ENCODE measurements at places on chromosomes 3 and 15.

DNA sequence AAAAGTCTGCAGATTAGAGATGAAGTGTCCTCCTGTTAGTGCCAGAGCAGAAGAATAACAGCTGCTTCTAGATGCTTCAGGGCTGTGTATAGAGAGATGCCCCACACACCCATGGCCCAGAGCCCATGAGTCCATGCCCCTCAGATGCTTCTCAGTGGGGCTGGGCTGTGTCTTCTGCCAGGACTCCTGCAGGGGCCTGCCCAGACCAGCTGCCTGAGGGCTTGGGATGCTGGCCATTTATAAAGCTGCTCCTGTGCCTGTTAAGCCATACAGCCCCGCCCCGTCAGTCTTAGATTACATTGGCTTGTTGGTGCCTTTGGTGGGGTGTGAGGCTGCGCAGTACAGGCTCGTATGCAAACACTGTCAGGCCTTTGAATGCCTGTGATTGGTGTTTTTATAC is 318.0 kb upstream of the CTDSPL start:
- no peak for DNase-seq

GRCh38 chr3:159634483-159634882 is 354.2 kb upstream of the IL12A start:
- DNase-seq: no peak

GRCh38 chr3:130258532-130258952 is 86.9 kb upstream of the COL6A5 start:
- DNase-seq: no peak

DNA sequence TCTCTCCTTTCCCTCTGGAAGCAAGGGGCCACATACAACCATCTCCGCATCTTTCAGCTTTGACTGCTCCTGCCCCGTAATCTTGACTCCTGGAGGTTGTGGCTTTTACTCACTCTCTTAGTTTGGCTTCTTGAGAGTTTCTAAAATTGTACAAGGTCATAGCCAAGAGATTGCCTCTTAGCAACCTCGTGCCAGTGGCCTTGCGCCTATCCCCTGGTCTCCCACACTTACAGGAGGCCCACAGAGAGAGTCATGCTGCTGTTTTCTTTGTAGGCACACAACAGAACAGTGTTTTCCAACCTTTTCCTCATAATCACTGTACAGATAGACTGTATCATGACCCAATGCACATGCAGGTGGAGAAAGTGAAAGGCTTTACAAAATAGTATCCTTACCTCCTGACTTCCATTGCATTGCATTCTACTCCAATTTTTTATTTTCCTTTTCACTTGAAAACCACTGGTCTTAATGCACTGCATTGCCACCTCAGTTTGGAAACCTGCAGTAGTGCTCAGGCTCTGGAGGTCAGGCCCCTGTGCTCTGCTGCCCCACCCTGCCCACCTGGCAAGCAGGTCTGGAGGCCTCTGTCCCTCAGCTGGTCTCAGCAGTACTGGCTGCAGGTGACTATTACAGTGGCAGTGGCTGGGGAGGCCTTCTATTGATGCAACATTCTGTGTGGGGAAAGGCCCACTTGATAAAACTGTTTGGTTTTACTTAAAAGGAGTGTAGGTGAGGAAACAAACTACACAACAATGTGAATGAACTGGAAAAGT is 156.2 kb downstream of the DNAJB8 start:
- DNase-seq: peak; percentile 31

- DNase-seq: no peak
These were observed 142.5 kb downstream of the HCN4 start for GRCh38 chr15:73226093-73226814.

- DNase-seq: no peak
These were observed 50.6 kb downstream of the TBL1XR1 start for GRCh38 chr3:177146646-177147045.

- no peak for DNase-seq
These were observed 1.9 kb downstream of the TBC1D2B start for GRCh38 chr15:78075490-78076230.

GRCh38 chr3:37609181-37610110 is 252.2 kb upstream of the CTDSPL start:
- DNase-seq: no peak

DNA sequence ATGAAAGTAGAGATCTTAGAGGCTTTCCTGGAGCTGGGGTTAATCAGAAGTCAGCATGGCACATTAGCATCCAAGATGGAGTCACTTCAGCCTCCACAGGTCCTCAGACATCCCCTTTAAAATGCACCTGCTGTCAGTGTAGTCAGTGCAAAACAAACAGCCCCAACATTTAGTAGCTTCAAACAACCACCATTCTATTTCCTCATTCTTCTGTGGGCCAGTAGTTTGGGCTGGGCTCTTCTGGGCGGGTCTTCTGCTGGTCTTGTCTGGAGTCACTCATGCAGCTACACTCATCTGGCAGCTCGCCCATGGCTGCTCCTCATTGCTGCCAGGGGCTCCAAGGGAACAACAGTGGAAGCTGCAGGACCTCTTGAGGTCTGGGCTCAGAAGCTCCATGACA is 99.9 kb downstream of the TLE3 start:
- DNase-seq: no peak

DNA sequence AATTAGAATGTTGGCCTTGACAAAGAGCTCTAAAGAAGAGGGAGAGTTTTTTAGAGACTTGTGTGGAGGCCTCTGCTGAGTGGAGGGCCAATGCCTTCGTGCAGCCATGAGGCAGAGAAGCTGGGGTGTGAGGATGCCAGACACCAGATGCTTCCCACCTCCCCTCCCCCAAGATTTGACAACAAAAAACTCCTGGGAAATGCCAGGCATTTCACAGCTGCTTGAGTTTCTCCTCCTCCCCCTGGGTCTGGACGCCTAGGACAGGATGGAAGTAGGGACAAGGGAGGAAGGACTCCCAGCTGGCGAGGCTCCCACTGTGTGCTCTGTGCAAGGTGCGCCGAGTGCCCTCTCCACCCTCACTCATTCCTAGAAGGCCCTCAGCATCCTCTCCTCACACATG is 20.1 kb downstream of the TGM4 start:
- no peak for DNase-seq
